Dermis microvascular lymphatic vessel endothelial cell (primary cell): ENCODE measurements at places on chromosomes 7 and 10. TPM values are rescaled to one million over a fixed set of nuclear protein-coding genes. Genes with fewer than 3 reads are reported as not detected.

WNT16 gene
- not detected in 2 replicates for total RNA-seq

PTF1A gene
- total RNA-seq = not detected in 2 replicates

NPFFR1 gene
- not detected in 2 replicates for total RNA-seq

LRIT1 gene
- not detected in 2 replicates for total RNA-seq

SPDYE5 gene
- under 0.01 TPM in 1 of 2 replicates, not detected in the other for total RNA-seq

ITIH5 gene
- 0.26 and 1.0 TPM in 2 replicates for total RNA-seq

SGMS1 gene
- total RNA-seq = 50.8 and 69.2 TPM in 2 replicates

CLRN3 gene
- total RNA-seq = 0.13 and 0.25 TPM in 2 replicates

HECTD2 gene
- total RNA-seq = 4.1 and 6.2 TPM in 2 replicates

C10orf143 gene
- total RNA-seq = 0.26 and 0.76 TPM in 2 replicates

GDF2 gene
- total RNA-seq = not detected in 2 replicates

LIPN gene
- not detected in 2 replicates for total RNA-seq

FAM221A gene
- 4.3 and 5.6 TPM in 2 replicates for total RNA-seq

WEE2 gene
- under 0.01 and 0.13 TPM in 2 replicates for total RNA-seq

TES gene
- total RNA-seq = 89.5 and 90.5 TPM in 2 replicates

NACAD gene
- total RNA-seq = 0.39 and 0.89 TPM in 2 replicates

VSTM4 gene
- 0.39 and 3.0 TPM in 2 replicates for total RNA-seq

CALML3 gene
- not detected in 2 replicates for total RNA-seq

OR2A12 gene
- total RNA-seq = not detected in 2 replicates

SKAP2 gene
- total RNA-seq = 9.5 and 11.9 TPM in 2 replicates

NOBOX gene
- not detected in 2 replicates for total RNA-seq

OR2A42 gene
- not detected in 2 replicates for total RNA-seq

SEMA3A gene
- total RNA-seq = 35.0 and 105 TPM in 2 replicates

CYCS gene
- 25.7 and 31.5 TPM in 2 replicates for total RNA-seq

UNCX gene
- total RNA-seq = not detected in 2 replicates

C7orf33 gene
- total RNA-seq = not detected in 2 replicates

PNLIPRP1 gene
- total RNA-seq = not detected in 2 replicates

ENTPD1 gene
- total RNA-seq = 5.3 and 6.2 TPM in 2 replicates

CTAGE4 gene
- total RNA-seq = 0.13 TPM in 1 of 2 replicates, not detected in the other

GHRHR gene
- total RNA-seq = not detected in 2 replicates

GPR15LG gene
- not detected in 2 replicates for total RNA-seq

PIP4K2A gene
- 27.0 and 27.9 TPM in 2 replicates for total RNA-seq

CYP26A1 gene
- 0.63 and 0.77 TPM in 2 replicates for total RNA-seq

GPNMB gene
- 0.13 TPM in 1 of 2 replicates, not detected in the other for total RNA-seq

TAS2R41 gene
- total RNA-seq = not detected in 2 replicates

CFTR gene
- total RNA-seq = not detected in 2 replicates

SRRM3 gene
- total RNA-seq = 1.3 and 3.3 TPM in 2 replicates

LIPM gene
- total RNA-seq = not detected in 2 replicates

RBM48 gene
- 7.3 and 9.2 TPM in 2 replicates for total RNA-seq

TASOR2 gene
- total RNA-seq = 35.3 and 47.5 TPM in 2 replicates

TUBAL3 gene
- total RNA-seq = not detected in 2 replicates

RAB19 gene
- 0.26 TPM in 1 of 2 replicates, not detected in the other for total RNA-seq

ADAM12 gene
- 0.64 and 1.3 TPM in 2 replicates for total RNA-seq

ACSM6 gene
- total RNA-seq = not detected in 2 replicates

GBF1 gene
- 11.2 and 16.7 TPM in 2 replicates for total RNA-seq

ZNF853 gene
- 0.90 and 4.6 TPM in 2 replicates for total RNA-seq

PCLO gene
- total RNA-seq = 1.8 and 3.0 TPM in 2 replicates

IL15RA gene
- total RNA-seq = 8.6 and 18.0 TPM in 2 replicates

VPS37D gene
- total RNA-seq = 2.7 and 3.8 TPM in 2 replicates

FRMD4A gene
- total RNA-seq = 16.3 and 19.0 TPM in 2 replicates

C1QL3 gene
- total RNA-seq = 0.39 and 0.76 TPM in 2 replicates

NUB1 gene
- total RNA-seq = 26.3 and 31.4 TPM in 2 replicates
